ENCODE measurements at places on chromosomes 6 and 20.

- DNase-seq = no peak
These were observed 549 bp downstream of the ANKRD6 start for GRCh38 chr6:89433252-89434149.

- no peak for DNase-seq
These were observed 262.4 kb downstream of the SOX4 start for GRCh38 chr6:21855811-21856455.

DNA sequence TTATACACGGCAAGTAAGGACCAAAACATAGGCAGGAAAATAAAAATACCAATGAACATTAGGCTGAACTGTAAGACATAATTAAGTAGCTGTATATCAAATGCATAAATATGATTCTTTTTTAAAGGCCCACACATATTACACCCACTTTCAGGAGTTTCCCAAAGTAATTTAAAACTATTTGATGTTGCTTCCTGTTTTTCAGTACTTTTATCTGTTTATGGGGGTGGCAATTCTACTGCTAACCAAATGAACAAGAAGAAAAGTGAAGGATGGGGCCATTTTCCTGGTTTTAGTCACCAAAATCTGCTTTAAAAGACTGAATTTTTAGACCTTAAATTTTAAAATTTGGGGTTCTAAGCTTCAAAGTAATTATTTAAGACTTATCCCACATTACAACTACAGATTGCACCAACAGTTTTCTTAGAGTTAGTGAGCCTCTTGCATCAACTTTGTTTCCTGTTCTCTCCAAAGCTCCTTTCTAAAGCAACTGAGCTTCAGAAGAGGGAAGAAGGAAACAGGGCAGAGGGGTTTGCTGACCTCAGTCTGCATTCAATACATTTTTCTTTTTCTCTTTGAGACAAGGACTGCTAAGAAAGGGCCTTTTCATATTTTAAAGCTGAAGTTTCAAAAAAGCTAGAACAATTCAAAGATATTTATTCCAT lies 191.0 kb downstream of the BACH2 start:
- no peak for DNase-seq

- peak; percentile 30 for DNase-seq
These were observed 56.3 kb upstream of the TULP1 start for GRCh38 chr6:35569011-35569461.

DNA sequence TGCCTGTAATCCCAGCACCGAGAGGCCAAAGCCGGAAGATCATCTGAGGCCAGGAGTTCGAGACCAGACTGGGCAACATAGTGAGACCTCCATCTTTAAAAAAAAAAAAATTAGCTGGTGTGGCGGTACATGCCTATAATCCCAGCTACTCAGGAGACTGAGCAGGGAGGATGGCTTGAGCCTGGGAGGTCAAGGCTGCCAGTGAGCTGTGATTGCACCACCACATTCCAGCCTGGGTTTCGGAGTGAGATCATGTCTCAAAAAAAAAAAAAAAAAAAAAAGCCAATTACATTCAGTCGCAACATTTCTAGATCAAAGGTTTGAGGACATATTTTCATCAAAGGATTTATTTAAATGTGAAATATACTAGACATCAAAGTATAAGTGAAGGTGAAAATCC lies 32.0 kb upstream of the EDN1 start:
- no peak for DNase-seq

DNA sequence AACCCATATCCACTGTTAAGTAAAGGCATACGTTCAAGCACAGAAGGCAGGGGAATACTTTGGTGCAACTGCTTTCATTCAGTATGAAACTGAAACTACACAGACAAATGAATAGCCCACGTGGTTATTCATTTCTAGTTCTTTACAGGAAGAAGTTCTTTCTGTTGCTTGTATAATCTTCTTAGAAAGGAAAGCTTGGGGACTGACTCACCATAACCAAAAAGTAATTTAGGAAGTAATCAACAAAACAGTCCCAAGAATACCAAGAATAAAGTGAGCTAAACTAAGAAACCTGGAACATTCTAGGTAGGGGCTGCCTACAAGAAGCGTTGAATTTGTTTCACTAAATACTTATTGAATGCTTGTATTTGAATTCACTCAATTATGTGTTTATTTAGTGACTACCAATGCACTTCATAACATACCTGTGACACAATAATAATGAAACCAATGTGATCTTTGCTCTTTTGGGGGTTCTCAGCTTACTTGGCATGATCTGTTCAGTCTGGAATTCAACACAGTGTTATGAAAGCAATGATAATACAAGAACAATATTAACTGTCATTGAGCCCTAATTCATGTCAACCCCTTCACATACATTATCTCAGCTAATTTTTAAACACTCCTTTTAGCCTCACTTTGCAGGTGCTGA lies 25.1 kb upstream of the KIAA0408 start:
- DNase-seq = peak; percentile 76

- DNase-seq = no peak
These were observed 60.9 kb downstream of the ATXN1 start for GRCh38 chr6:16700202-16700915.

GRCh38 chr6:131367206-131367873 lies 205.7 kb upstream of the ARG1 start:
- no peak for DNase-seq

DNA sequence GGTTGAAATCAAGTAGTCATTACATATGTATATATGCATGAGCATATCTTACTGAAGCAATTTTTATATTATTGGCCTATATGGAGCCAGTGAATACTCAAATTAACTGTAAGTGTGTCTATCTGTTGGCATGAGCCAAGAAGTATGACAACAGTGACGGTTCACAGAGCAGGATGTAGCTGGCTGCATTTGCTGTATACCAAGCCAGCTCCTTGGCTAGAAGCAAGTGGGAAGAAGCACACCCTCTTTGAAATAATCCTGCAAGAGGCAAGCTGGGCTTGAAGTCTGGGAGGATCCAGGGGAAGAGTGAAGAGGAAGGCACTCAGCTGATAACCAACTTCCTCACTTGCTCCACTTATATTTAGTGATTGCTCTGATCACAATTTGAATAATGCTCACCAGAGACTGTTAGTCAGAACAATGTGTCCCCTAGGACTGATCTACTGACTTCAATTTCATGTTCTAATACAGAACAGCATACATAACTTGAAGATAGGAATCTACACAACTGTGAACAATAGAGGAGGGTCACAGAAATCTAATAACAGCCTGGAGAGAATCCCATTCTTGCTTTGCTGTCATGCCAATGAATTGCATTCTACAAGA lies 497.3 kb downstream of the PRKN start:
- no peak for DNase-seq

DNA sequence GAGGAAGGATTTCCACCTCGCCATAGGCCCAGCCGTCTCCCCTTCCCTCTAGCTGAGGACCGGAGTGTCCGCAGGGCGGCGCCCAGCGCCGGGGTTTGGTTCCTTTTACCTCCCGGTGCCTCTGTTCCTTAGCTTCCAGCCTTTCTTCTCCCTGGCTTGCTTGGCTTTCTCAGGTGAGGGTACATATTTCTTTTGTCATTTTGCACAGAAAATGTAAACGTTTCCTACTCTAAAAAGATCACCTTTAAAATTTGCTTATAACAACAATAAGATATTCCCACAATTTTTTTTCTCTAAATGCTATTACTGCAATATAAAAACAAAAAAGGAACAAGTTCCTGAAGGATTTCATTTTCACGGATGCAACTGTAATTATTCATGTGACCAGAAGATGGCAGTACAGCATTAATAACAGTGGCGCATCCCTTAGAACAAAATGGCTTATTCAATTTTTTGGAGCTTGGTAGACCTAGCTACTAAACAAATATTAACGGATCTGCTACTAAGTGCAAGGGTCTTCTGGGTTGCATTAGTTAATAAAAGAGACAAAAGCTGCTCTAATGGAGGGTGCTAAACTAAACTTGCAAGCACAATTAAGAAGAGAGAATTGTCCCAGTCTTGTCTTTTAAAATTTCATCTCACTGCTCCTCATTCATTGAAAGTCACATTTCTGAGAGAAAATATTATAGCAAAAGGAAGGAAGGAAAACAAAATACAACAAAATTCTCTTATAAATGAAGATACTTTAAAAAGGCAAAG lies 172.9 kb downstream of the ADGRG6 start:
- peak; percentile 85 for DNase-seq

- no peak for DNase-seq
These were observed 475.8 kb upstream of the JARID2 start for GRCh38 chr6:14770040-14770439.

DNA sequence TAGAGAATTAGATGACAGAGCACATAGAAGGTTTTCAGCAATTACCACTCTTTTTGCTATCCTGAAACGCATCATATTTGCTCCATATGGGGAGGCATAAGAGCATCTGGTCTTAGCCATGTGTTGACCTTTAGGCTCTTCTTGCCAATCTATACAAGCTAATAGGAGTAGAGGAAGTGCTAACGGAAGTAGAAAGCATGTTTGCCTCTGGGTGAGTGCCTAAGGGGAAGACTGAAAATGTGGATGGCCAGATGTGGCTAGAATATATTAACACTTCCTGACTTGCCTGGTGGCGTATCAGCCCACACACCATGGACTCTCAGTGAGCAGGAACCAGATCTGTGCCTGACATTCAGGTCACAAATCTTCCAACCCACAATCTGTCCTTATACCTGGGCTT lies 136.3 kb downstream of the LRRC1 start:
- DNase-seq = no peak

- peak; percentile 24 for DNase-seq
These were observed 32.8 kb downstream of the LRP11 start for GRCh38 chr6:149831308-149831820.

DNA sequence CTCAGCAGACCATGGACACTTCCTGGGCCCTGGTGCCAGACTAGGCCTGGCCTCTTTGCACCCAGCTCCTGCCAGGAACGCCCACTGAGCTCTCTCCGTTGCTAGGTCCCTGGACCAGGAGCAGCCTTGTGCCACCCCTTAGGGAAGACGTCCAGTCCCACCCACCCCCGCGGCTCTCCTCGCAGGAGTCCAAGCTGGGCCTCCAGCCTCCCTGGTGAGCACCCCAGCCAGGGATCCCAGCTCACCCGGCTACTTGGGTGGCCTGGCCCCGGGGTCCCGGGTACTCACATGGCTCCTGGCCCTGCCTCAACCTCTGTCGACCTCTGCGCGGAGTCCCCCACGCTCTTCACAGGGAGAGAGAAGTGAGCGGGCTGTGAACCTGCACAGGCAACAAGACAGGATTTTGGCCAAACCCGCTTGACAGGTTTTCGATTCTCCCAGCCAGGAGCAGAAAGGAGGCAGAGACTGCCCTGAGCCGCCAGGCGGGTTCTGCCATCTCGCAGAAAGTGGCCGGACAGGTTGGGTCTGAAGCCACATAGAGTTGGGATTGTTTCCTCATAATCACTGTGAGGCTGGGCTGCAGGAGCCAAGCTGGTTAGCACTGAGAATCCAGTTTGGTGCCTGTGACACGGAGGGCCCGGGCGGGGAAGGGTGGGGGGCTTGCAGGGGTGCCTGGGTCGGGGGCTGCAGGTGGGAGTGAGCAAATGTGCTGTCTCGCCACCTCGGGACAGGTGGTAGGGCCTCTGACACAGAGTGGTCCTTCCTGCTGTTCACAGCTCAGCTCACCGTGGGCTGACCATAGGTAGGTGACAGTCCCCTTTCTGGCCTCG lies at the start of gene RBBP8NL:
Gene RBBP8NL, minus strand, starts transcription at position 368 of the 830 bp plus-strand sequence. CDS start 7,892 bp downstream, outside the sequence.
- DNase-seq = no peak

Data from ELR (cell line).